ENCODE measurements at places on chromosomes 16 and 17.

DNA sequence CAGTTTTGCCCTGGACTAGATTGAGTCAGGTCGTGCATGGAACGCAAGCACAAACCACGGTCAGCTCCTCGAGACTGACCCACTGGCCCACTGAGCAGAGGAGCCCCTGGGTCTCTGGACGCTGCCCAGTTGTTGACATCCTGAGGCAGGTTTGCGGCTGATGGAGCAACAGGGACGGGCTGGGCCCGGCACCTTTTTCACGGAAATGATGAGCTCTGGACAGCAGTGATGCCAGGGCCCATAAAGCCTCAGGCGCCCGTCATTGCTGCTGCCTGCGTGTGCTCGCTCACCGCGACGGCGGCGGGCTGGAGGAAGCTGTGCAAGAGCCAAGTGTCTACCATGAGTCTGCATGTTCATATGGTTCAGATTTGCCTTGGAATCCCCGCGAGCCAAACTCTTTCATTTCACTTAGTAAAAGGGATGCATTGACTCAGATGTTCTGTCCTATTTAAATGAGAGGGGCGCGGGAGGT lies 30.8 kb upstream of the CRISPLD2 start:
- no peak for DNase-seq

DNA sequence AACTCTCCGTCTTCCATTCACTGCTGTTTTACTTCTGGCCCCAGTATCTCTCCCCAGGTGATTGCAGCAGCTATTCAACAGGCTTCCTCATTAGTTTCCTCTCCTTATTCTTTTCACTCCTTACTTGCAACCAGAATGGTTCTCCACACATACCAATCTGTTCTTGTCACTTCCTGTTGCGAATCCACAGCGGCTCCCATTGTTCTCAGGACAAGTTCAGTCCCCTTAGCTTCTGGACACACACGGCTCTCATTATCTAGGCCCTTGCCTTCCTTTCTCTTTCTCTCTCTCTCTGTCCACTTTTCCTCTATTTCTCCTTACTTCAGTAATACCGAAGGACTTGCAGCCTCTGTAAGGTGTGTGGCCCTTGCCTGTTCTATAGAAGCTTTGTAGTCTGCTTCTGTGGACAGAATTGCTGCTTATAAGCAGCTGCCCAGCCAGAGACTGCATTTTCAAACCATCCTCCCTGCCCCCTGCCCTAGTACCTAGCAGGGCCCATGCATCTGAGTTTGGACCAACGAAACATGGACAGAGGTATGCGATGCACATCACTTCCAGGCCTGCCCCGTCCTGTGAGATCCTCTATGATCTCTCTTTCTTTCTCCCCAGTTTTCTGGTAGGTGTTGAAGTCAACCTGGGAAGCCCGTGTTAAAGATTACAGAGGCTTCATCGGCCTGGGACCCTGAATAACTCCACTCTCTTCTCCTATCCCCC lies 45.7 kb downstream of the VAT1L start:
- DNase-seq: no peak

GRCh38 chr17:5509482-5509881 lies 23.1 kb downstream of the MIS12 start:
- no peak for DNase-seq

DNA sequence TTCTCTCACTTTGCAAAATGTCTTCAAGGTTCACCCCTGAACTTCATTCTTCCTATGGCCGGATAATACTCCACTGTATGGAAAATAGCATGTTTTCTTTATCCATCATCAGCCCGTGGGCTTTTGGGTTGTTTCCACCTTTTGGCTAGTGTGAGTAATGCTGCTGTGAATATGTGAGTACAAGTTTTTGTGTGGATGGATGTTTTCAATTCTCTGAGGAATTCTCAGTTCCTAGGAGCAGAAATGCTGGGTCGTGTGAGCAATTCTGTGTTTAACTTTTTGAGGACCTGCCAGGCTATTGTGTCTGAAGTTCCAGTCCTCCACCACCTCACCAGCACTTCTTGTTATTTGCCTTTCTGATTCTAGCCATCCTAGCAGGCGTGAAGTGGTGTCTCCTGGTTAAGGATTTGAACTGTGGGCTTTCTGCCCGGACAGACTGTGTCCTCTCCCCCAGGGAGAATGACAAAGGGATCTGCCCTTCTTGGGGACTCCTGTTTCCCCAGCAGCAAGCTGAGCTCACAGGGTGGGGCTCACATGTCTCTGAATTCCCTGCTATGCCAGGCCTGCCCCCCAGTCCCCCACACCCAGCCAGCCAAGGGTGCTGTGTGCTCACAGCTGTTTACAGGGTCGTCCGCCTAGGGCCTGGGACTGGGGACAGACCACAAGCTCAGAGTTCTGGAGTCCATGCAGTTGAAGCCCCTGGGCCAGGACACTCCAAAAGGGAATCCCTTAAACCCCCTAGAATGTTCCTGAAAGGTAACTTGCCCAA lies 92.2 kb upstream of the CIBAR2 start:
- DNase-seq: no peak

- DNase-seq: no peak
Observed at GRCh38 chr17:35981246-35981645, at the start of gene CCL16. Gene CCL16, minus strand, starts transcription at chr17:35981497. Its CDS starts 77 bp downstream, at chr17:35981420.

DNA sequence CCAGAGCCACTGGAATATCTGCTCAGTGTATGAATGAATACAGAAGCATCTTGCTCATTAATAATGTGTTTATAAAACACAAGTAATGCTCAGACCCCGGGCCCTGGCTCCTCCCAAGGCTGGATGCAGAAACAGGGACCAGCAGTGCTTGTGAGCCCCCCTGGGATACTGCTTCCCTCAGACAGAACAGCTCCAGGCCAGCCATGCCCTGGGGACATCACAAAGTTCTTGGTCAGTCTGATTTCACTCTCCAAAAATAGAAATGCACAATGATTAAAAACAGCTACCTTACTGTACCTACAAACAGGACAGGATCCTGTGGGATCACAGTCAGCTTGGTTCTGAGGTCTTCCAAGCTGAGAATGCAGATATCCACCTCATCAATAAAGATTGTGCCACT lies 68.2 kb downstream of the ABCC12 start:
- DNase-seq: no peak

DNA sequence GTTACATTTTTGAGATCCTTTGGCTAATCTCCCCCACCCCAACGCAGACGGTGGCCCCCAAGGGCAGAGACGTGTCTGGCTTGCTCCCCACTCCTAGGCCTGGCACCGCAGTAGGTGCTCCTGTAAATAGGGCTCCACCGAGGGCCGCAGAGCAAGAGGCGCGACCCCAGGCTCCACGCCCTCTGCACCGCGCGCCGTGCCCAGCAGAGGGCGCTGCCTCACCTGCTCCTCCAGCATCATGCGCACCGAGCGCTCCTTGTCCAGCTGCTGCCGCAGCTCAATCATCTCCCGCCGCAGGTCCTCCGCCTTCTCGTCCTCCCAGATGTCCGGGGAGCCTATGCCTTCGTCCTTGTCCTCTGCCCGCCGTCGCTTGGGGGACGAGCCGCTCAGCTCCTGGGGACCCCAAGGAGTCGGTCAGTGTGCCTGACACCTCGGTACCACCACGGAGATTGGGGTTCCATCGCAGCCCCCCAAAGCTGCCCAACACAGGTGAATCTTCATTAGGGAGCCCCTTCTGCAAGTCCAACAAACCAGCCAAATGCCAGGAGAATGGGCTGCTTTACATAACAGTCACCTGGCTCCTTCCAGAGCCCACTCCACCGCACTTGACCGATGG lies 11.2 kb downstream of the TFAP4 start:
- DNase-seq: no peak

DNA sequence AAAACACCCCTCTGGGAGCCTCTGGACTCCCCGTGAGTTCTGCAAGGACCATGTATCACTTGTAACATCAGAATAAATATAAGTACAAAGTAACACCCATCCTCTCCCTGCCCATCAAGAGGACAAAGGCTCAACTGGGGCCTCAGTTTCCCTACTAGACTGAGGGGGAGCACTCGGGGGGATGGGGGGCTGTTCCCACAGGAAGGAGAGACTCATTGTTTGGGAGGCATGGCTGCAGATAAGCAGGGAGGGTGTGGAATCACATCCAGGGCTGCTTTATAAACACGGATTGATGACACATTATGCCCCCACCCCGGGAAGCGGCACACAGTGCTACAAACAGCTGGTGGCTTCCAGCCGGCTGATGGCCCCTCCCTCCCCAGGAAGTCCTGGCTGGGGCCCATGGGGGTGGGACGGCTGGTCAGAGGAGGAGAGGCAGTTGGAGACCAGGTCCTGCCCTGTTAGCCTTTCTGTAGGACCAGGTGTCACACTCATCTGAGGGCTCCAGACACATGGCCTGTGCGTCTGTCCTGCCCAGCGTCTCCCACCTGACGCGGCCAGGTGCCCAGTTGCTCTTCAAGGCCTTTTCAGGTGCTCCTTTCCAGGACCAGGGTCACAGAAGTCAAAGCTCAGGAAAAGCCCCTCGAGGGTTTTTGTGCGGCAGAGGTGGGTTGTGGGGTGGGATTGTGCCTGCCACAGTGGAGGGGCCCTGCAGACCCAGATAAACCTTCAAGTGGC lies 1.3 kb upstream of the MPG start:
- DNase-seq: no peak

DNA sequence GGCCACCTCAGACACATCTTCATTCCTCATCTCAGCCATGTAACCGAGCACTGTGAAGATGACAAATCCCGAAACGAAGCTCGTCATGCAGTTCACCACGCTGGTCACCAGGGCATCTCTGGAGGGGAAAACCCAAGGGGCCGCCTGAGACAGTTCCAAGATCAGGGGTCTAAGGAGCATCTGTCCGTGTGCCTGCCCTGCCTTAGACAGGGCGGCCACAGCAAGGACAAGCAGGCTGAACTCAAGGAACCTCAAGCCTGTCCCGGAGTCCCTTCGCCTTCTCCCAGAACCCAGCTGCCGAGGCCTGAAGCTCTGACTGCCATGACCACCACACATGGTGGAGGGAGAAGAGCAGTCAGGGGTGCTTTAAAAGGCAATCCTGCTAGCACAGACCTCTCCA lies 22.7 kb downstream of the SLC6A4 start:
- no peak for DNase-seq

DNA sequence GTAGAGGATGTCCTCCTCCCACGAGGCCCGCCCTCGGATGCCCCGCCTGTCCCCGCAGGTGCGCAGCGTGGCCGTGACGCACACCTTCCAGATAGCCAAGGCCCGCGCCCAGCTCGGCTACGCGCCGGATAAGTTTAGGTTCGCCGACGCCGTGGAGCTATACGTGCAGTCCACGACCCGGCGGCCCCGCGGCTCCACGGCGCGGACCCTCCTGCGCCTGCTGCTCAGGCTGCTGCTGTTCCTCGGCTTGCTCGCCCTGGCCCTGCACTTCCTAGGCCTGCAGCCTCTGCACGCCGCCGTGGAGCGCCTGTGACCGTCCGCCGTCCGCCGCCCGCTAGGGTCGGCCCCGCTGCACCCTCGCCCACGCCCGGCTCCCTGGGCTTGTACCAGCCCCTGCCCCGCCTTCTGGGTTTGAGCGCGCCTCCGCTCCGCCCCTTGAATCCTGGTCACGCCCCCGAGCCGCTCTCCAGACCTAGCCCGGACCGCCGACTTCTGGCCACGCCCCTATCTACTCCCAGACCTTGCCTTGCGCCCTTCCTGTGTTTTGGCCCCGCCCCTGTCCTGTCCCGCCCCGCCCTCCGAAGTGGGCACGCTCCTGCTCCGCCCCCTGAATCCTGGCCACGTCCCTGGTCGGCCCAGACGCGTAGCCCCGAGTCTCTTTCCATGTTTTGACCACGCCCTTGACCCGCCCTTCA lies 15.8 kb upstream of the EEF2K start:
- DNase-seq: no peak

DNA sequence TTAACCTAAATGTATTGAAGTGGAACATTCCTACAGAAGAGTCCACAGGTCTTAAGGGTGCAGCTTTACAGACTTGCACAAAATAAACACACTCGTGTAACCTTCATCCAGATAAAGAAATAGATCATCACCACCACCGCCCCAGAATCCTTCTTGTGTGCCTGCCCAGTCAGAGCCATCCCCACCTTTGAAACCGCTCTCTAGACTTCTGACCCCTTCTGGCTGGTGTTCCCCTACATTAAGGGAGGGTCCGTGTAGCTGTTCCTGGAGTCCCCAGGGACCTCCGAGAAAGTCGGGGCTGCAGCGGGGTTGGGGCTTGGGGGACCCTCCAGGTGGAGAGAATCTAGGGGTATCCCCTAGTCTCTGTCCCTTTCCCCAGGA lies 9.4 kb downstream of the TBX4 start:
- no peak for DNase-seq

- no peak for DNase-seq
Observed at GRCh38 chr17:38322156-38322779, 21.5 kb downstream of the GPR179 start.

DNA sequence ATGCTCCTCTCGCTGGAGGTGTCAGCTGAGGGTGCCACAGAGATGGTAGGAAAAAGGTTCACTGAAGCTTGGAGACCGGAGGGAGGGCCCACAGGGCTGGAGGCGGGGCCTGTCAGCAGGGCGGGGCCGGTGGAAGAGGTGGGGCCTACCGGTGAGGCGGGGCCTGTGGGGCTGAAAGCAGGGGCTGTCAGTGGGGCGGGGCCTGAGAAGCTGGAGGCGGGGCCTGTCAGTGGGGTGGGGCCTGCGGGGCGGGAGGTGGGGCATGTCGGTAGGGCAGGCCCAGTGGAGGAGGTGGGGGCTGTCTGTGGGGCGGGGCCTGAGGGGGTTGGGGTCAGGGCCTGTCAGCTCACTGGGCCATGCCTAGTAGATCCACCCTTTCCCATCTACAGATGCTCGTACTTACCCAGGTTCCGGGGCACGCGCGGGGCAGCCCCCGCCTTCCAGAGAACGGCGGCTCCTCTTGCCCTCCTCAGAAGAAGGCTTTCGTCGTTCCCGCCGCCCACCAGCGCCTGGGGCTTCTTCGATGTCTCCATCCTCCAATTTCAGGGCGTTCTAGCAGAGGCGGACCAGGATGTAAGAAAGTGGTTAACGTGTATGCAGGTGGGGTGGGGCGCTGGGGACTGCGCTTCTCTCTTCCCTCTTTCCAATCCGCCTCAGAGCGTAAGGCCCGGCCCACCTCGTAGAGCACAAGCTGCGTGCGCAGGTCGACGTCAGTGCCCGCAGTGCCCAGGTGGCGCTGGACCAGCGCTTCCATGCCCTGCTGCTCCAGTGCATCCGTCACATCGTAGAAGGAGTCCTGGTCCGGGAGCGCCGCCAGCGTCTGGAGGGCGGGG lies 9.8 kb downstream of the TMEM208 start:
- no peak for DNase-seq

DNA sequence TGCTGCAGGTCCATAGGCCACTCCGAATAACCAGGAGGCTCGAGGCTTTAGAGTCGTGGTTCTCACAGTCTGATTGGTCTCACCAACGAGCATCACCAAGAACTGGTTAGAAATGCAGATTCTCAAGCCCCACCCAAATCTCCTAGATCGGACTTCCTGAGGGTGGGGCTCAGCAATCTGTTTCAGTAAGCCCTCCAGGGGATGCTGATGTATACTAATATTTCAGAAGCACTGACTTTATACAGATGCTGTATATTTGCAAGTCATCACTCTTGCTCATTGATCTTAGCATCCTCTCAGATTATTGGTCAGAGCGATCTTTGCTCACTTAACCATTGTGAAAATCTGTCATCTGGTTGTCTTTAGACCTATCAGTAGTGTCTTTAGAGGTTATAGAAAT lies 4.4 kb upstream of the VAC14 start:
- DNase-seq: no peak
